ENCODE measurements at places on chromosomes 2 and 18.

GRCh38 chr2:69375494-69376353 lies 11.3 kb downstream of the GFPT1 start:
- no peak overlapping the region for H3K4me3 ChIP-seq
- no peaks in the 10 kb centered on the region for H3K27me3 ChIP-seq
- H3K4me1 ChIP-seq: peaks cover 20% of the 10 kb centered on the region
- DNase-seq: no peak

GRCh38 chr2:74939919-74940812 lies 18.3 kb upstream of the POLE4 start:
- no peak overlapping the region for H3K4me3 ChIP-seq
- H3K36me3 ChIP-seq: no peaks in the 10 kb centered on the region
- peaks cover 3% of the 10 kb centered on the region for H3K4me1 ChIP-seq
- no peak overlapping the region for H3K27ac ChIP-seq
- peaks cover 12% of the 10 kb centered on the region for H3K27me3 ChIP-seq
- no peak for DNase-seq

DNA sequence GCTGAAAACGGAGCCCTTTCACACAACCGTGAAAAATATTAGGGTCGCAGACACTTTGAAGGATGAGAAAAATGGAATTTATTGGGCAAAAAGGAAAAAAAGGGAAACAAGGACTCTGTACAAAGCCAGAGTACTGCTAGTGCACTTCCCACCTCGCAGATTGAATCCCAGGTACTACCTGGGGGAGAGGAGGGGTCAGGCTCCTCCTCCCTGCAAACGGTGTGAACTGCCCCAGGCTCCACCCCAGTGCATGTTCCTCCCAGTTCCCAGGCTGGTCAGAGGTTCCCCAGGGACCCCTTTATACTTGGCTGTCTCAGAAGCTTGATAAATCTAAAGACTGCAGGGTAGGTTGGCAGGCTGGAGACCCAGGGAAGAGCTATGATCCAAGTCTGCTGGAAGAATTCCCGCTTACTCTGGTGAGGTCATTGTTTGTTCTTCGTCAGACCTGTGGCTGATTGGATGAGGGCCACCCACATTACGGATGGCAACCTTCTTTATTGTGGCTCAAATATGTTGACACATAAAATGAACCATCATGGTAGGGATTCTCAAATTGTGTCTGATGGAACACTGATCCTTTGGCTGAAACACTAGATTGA lies 290.4 kb upstream of the POU3F3 start:
- no peaks in the 10 kb centered on the region for H3K27me3 ChIP-seq
- no peaks in the 10 kb centered on the region for H3K4me1 ChIP-seq
- no peak overlapping the region for H3K4me3 ChIP-seq
- H3K27ac ChIP-seq: no peak overlapping the region
- no peak for DNase-seq

GRCh38 chr2:186518945-186519344 lies 32.9 kb downstream of the ZC3H15 start:
- peaks cover 29% of the 10 kb centered on the region for H3K36me3 ChIP-seq
- peaks cover 1% of the 10 kb centered on the region for H3K4me1 ChIP-seq
- no peak overlapping the region for H3K4me3 ChIP-seq
- DNase-seq: no peak
- no peak overlapping the region for H3K27ac ChIP-seq
- no peaks in the 10 kb centered on the region for H3K27me3 ChIP-seq

DNA sequence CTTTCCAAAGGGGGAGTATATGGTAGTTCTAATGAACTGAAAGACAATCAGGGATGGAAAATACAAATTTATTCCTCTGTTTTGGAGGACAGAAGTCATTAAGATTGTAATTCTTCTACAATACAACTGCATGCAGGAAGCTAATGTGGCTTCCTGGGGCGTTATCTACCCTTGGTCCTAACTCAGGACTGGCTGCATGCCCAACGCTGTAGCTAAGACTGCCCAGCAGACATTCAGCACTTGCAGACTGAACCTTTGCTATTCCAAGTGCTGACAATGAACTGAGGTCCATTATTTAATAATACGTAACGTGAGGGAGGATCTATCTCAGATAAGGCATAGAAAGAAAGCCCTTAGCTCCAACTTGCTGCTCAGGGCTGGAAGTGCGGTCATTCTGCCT lies 53.2 kb downstream of the ZAP70 start:
- no peak for DNase-seq
- H3K4me3 ChIP-seq: no peak overlapping the region

GRCh38 chr2:73131807-73132206 lies 19.1 kb upstream of the RAB11FIP5 start:
- no peak for DNase-seq
- peaks cover 12% of the 10 kb centered on the region for H3K27me3 ChIP-seq
- H3K4me1 ChIP-seq: no peaks in the 10 kb centered on the region

DNA sequence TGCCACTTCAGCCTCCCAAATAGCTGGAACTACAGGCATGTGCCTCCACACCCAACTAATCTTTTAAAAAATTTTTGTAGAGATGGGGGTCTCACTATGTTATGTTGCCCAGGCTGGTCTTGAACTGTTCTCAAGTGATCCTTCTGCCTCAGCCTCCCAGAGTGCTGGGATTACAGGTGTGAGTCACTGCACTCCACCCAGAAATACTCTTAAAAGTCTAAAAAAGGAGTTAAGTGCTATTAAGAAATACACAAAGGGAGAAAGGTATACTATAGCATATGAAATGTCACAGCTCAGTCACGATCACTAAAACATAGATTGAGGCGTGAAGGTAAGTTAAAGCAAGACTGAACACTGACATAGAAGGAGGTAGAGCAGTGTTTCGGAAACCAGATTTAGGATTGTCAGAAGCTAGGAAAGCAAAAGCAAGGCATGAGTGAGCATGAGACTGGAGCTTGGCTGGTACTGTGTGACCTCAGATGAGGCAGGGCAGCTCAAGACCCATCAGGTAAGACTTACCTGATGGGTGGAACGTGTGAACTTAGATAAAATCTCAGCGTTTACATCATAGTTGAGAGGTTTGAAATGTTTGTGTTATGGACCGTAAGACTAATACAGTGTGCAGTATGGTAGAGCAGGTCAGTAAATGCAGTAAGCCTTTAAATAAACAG lies 9.2 kb downstream of the CCNYL1 start:
- H3K27me3 ChIP-seq: no peaks in the 10 kb centered on the region
- DNase-seq: no peak
- H3K27ac ChIP-seq: no peak overlapping the region
- H3K4me1 ChIP-seq: peaks cover 5% of the 10 kb centered on the region
